SW 1271 (cell line): ENCODE measurements at places on chromosomes 11 and 22.
A peak's percentile ranks its signal among the peaks of the same experiment; 100 is the strongest.

DNA sequence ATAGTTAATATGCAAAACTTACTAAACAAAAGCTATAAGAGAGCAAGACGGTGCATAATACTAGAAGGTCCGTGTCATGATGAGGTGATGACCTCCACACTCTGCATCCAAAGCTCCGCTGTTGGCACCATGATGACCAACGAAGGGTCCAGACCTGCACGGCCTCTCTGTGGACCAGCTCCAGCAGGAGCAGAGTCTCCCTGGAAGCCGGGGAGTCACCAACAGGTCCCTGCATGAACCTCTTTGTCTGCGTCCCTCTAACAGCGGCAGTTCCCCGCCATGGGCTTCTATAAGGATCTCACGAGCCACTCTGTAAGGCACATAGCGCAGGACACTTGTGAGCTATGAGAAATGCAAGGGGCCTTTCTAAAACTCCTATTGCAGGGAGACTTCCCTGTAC, 517.3 kb downstream of the BRD1 start:
- DNase-seq, result no peak

DNA sequence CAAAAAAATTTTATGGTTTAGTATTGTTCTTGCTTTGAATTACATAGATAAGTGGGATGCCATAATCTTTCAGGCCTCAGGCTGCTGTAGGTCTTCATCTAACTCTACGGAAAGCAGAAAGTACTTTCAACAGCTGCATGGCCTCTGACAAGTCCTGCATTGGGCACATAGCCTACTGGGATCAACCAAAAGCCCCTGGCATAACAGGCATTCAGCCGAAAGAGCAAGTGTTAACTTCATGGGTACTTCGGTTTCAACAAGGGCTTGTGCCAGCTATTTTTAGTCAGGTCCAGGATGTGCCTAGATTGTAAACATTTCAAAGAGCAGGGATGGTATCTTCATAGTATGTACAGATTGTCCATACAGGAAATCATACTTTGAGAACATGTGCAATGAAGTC, 3.1 kb downstream of the SLN start:
- no peak for DNase-seq

GRCh38 chr22:31828739-31829138, 74.9 kb downstream of the DEPDC5 start:
- no peak for DNase-seq

DNA sequence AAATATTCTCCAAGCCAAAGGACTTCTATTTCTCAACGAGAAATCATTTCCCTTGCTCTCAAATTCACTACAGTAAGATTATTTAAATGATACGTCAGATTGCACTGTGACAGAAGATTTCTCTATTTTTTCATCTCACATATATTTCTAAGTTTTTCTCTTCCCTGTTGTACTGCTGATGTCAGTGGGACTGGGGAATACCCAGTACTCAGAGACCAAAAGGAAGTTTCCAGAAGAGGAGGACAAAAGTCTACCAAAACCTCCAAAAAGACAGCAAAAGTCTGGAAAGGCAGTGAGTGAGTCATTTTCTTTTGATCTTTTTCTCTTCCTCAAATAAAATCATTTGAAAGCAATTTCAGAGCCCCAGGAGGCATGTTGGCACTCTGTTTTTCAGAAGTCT, 149.8 kb upstream of the PITPNB start:
- DNase-seq, result no peak

DNA sequence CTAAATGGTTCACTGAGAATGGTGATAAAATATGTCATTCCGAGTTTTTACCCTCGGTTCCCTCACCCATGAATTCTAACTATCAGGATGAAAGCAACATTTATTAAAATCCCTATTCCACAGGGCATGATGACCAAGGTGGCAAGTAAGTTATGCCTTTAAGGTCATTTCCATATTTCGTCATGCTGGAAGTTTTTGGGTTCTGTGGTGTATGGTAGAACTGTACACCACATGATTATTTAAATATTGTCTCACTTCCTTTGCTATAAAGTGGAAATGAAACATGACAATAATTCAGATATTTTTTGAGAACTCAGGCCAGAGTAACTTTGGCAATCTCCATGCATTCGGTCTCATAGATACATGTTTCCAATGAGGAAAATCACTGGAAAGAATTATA, 68.5 kb upstream of the CARD18 start:
- no peak for DNase-seq

- DNase-seq, result no peak
Observed at GRCh38 chr11:77104727-77105126, 2.1 kb downstream of the OMP start.

GRCh38 chr22:18075101-18075719, 2.6 kb upstream of the PEX26 start:
- DNase-seq, result no peak

- DNase-seq, result no peak
Observed at GRCh38 chr22:30573594-30574094, 821 bp downstream of the GAL3ST1 start.

GRCh38 chr22:17955590-17956379, 68.6 kb downstream of the MICAL3 start:
- no peak for DNase-seq

GRCh38 chr11:657691-658126, 20.6 kb downstream of the DRD4 start:
- no peak for DNase-seq

- DNase-seq, result no peak
Observed at GRCh38 chr11:22797047-22797446, 32.6 kb downstream of the SVIP start.

DNA sequence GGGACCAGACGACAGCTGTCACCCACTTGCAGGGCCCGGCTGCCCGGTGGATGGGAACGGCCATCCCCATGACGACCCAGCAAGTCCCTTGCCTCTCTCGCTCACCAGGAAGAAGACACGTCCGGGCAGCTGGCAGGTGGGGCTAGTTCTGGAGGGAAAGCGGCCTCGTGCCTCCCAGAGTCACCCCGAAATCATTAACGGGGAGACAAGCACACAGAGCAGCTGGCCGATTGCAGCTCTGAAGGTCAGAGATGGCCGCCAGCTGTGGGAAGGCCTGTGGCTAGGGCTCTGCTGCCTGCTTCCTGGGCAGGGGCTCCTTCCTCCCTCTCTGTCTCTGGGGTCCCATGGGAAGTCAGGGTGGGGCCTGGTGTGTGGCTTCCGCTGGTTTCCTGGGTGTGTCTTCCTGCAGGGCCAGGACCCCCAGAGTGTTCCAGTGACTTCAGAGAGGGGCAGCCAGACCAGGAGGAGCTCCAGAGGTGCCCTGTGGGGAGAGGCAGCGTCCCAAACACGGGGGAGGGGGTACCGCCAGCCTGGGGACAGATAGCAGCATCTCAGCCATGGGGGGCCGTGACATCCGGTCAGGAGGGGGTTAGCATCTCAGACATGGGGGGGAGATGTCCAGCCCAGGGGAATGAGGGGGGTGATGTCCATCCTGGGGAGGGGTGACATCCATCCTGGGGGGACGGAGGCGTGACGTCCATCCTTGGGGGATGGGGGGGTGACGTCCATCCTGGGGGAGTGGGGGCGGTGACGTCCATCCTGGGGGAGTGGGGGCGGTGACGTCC, 114.9 kb downstream of the KCNQ1 start:
- no peak for DNase-seq

DNA sequence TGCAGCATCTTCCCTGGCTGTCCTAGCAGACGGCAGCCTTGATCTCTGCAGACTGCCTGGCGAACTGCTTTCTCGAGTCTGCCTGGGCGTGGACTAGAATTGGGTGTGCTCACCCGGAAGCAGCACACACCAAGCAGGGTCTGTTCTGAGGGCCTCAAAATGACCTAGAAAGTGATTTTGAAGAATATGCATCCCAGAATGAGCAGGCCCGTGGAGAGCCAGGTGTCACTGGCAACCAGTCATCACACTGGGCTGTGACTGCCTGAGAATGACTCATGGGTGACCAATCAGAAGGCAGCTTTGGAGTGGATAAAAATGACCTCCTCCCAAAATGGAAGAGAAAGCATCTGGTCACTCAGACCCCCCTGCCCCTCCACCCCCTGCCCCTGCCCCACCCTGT, 114.9 kb upstream of the NECTIN1 start:
- no peak for DNase-seq

DNA sequence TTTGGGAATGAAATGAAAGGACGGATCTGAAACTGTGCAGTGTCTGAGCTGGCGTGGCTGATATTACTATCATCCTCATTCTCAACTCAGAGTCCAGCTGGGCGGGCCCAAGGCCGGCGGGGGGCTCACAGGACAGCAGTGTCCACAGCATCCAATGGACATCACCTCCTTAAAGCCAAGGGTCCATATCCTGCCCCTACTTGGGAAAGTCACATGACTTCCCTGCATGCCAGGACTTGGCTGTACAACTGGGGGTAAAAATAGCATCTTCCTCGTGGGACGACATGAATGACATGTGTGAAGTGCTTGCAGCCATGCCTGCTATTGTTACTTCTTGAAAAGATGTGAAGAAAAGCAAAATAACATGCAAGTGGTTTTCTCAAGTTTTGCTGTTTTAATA, 82.3 kb downstream of the TRMU start:
- DNase-seq, result no peak

DNA sequence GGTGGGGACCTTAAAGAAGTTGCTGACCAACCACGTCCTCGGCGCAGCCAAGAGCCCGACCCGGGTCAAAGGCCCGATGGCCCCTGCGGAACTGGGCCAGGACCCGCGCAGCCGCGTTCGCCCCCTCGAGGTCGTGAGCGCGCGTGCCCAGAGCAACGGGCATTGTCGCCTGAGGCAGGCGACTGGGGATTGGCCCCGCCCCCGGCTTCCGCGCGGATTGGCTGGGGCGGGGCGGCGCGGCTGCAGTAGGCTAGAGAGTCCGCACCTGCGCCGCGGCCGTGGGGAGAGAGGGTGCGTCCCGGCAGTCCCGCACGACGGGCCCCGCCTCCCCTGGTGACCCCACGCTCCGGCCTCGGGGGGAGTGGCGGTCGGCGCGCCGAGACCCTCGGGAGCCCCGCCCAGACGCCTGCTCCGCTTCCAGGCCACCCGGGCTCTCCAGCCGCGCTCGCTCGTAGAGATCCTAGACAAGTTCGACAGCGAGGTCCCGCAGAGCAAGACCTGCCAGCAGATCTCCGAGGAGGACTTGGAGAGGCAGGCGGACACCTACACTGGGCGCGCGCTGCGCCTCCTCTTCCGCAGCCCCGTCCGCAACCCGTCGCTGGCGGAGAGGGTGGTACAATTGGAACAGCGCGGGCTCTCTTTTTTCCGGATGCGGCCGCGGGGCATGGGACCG, 8.3 kb upstream of the PPIL2 start:
- peak; percentile 85 for DNase-seq

GRCh38 chr11:14713496-14714244, 70.1 kb downstream of the PDE3B start:
- no peak for DNase-seq

DNA sequence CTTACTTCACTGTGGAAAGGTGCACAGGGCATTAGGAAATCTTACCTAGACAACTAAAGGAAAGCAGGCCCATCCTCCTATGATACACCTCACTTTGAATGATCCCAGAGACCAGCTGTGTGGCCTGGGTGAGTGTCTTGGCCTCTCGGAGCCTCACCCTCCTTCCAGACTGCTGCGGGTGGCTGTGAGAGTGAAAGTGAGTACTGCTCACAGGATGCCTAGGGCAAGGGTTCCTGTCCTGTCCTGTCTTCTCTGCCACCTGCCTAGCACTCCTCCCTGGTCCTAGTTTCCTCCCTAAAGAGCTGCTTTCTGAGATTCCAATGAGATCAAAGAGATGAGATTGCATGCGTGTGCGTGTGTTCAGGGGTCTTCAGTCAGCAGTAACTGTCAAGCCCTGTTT, 19.5 kb upstream of the ADORA2A start:
- no peak for DNase-seq

DNA sequence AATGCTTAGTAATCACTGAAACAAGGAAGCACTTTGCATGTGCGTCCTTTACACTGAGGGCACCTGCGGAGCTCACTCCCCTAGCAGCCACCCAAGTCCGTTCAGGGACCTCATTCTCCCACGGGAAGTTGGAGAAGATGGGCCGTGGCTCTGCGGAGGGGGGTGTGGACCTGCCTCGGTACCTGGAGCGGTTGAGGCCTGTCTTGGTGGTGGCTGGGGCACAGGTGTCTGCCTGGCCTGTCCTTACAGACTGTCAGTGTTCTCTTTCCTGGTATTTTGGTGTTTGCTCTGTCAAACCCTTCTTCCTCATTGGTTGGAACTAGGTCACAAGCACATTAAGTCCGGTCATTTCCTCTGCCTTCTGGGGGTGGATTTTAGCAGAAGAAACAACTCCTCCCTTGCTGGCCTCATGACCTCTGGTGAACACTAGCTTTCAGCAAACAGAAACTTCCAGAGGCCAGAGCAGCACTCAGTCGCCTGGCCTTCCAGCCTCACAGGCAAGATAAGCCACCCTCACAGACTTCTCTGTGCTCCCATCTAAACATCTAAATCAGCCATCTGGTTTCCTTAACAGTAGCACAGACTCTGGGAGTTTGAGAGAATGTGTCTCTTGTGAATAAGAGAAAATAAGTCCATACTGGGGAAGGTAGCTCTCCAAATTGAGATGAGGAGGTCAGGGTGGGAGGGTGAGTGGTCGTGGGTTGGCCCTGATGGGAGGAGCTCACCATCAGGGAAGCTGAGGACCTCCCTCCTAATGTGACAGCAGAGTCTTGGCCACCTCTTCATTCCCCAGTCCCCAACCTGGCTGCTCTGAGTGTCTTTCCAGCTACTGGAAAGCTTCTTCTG, 8.6 kb downstream of the SNAP29 start:
- no peak for DNase-seq

DNA sequence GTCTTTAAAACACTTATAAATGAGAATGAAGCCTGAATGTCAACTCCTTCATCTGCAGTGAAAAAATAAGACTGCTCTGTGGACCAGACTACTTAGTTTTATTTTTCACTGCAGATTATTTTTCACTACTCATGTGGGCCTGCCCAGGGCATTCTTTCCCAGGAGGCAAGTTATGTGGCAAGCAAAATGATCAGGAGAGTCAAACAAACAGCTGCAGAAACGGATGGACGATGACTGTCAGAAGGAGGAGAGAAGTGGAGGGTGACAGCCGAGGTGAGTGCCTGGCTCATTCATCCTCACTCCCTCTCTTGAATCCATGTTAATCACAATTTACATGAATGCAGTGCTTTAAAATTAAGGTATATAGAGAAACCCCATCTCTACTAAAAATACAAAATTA, 5.8 kb upstream of the LRP5 start:
- no peak for DNase-seq

DNA sequence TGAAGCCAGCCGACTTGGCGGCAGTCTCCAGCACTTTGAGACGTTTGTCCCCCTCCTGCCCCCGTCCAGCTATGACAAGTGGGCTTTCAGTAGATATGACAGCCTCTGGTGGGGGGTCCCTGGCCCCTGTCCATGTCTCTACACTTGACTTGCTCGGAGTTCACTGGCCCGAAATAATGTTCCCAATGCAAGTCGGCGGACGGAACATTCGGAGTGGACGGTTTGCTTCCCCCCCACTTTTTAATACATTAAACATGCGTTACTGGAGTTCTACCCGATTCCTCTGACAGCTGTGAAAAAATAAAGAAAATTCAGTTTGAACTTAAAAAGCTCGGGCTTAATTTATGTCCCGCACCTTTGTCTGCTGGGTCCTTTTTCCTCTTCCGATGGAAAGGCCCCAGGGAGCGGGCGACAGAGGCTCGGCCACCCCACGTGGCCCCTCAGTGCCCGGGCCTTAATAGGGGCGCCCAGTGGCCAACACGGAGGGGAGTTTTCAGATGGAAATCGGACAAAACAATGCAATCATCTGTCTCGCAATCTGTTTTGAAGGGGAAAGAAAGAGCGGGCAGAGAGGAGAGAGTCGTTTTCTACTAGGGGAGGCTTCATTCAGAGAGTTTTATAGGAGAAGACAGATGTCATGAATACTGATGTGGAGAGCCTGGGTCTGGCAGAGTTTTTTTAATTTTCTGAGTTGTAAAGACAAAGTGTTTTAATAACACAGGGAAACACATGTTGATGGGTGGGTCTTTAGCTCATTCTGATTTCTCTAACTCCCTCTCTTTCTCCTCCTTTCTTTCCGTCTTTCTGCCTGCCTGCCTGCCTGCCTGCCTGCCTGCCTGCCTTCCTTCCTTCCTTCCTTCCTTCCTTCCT, 50.2 kb downstream of the SMIM38 start:
- DNase-seq, result no peak
